ENCODE measurements at places on chromosomes 7 and 10.

DNA sequence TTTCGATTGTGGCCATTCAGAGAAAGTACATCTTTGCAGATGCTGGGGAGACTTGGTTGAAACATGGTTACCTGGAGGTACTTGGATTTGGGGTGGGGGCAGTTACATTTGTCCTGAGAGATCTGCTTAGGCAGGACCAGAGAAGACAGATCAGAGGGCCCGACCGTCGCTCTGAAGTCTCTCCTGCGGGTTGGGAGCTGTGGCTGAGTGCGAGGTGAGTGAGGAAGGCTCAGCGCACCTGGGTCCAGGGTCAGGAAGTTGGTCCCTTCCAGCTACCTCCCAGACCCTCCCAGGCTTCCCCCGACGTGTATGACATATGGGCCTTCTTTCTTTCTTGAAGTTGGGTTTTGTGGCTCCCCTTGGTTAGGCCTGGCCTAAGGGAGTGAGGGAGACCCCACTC is 56.3 kb downstream of the LHPP start:
- no peak for DNase-seq

DNA sequence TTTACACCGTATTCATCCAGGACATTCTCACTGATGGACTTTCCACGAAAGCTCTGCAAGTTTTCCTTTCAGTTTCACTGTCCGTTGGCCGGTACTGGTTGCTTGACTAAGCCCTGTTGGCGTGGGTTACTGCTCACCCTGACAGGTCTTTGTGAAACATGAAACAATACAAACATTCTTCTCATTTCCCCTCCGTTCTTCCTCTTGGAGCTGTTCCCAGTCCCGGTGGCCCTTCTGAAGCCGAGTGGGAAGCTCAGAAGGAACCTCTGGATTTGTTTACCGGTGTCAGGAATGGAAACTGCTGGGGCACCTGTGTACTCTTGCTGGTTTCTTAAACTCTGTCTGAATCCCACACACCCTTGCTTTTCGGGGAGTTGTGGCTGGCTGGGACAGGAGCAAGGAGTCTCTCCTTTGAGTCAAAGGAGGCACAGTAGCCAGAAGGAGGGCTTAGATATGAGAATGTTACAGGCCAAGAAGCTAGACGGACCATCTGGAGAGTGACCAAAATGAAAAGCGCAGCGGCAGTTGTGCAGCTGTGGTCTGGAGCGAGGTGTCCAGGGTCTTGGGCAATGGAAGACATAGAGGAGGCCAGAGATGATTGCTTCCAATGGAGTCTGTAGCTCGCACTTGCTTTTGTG is 45.7 kb downstream of the LYZL2 start:
- peak; percentile 47 for DNase-seq

- no peak for DNase-seq
These were observed 470.8 kb upstream of the FOXK1 start for GRCh38 chr7:4211261-4211660.

GRCh38 chr10:90855126-90855525 is 2.7 kb downstream of the HTR7 start:
- DNase-seq = no peak

- DNase-seq = no peak
These were observed 74.2 kb downstream of the RHOBTB1 start for GRCh38 chr10:60869652-60870415.

GRCh38 chr10:48645600-48645999 is 39.1 kb upstream of the WDFY4 start:
- DNase-seq = no peak

DNA sequence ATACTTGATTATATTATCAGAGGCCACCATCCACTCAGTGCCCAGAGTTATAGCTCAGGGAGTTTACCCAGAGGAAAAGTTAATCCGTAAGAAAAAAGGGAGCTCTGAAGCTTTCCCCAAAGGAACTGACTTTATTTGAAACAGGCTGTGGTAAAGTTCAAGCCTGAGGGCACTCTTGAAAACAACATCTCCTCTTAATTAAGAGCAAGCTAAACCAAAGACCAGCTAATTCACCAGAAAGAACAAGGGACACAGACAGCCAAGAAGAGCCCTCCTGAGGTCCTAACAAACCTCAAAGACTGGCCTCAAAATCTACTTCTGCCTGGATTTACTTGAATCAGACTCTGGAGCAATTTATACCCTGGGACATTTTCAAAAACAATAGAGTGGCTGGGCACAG is 159.6 kb upstream of the CHST15 start:
- no peak for DNase-seq

- DNase-seq = no peak
These were observed 859.8 kb downstream of the LRMDA start for GRCh38 chr10:76291175-76291574.

GRCh38 chr10:33151344-33151864 is 183.1 kb downstream of the NRP1 start:
- DNase-seq = no peak

DNA sequence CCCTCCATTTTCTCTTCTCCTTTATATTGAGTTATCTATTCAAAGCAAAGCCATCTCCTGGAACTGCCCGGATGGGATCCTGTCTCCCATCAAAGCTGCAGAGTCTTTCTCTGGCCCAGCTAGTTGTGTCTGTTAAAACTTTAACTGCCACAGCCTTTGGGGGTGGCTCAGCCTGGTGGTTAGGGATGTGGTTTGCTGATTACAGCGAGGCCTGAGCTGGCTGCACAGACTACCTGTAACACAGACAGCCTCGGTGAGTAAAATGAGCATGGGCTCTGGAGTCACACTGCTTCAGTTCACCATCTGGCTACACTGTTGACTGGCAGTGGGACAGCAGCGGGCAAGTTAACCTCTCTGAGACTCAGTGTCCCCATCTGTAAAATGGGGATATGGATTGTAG is 18.4 kb upstream of the HABP2 start:
- no peak for DNase-seq

- DNase-seq = no peak
These were observed 8.1 kb downstream of the PRPS1L1 start for GRCh38 chr7:18019555-18019954.

GRCh38 chr10:11698691-11699549 is 43.3 kb upstream of the ECHDC3 start:
- no peak for DNase-seq

DNA sequence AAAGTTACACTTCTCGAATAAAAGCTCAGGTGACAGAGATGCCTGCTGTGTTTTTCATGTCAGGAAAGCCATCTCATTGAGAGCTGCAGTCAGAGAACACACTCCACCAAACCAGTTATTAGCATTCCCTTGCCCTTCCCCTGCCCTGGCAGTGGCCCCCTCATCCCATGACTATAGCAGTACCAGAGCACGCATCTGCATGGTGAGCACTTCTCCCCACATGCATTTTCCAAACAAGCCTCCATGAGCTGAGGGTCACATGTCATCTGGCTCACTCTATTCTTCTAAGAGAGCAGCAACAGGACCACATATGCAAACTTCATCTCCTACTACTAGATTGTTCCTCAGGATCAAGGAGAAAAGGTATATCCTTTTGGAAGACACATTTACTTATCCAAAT is 42.4 kb upstream of the FGL2 start:
- no peak for DNase-seq

DNA sequence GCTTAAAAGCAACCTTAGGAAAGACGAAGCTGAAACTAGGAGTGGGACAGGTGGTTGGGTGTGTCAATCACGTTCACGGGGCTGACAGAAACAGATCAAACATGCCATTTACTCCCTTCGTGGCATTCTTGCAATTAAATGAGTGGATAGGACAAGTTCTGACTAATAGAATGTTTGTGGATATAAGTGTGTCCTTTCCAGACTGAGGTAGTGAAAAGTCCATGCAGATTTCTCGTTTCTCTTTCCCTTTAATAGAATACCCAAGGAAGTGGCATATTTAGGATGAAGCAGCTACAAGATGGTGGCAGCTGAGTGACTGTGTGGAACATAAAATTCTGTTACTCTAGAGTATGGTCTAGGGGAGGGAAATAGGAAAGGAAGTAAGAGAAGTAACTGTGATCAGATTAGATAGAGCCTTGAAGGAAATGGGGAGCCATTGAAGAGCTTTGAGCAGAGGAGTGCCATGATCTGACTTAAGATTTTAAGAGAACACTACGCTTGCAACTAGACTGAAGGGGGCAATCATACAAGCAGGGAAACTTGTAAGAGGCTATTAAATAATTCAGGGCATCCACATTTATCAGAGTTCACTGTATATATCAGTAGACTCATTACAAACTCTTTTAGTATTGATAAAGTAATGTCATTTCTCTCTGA is 46.3 kb upstream of the HYAL4 start:
- no peak for DNase-seq

- no peak for DNase-seq
These were observed 42.1 kb downstream of the CYP26A1 start for GRCh38 chr10:93115661-93116383.

DNA sequence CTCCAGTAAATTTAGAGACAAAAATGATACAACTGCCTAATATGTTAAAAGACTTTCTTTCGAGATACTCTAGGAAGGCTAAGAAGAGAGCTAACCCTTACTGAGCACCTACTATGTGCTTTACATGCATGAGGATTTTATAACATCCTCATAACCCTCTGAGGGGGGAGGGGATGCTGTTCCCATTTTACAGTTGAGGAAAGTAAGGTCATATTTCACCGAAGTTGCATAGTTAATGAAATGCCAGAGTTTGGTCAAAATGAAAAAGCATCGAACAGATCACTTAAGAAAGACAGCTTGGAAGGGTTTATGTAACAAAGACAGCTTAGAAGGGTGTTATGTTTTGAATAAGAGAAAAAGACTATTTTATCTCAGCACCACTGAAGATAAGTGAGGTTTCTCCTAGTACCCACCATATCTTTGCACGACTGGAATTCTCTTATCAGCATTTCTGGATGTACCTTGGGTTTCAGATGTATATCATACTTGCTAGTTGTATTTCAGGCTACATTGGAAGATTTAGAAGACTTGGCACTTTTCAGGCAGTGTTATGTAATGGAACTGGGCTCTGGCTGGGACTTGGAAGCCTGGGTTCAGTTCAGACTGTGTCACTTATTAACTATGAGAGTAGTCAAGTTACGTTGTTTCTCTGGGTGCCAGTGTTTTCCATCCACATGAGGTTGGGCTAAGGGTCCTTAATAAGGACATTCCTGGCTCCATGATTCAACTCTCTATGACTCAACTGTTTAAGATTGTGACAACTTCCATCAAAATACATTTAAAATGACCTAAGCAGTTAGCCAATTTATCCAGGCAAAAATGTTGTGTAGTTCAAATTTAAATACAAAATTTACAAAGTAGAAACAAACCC is 6.0 kb downstream of the RHOBTB1 start:
- no peak for DNase-seq

GRCh38 chr7:157235357-157236333 is 96.9 kb downstream of the UBE3C start:
- no peak for DNase-seq

GRCh38 chr10:98474628-98475027 is 27.9 kb upstream of the HPS1 start:
- DNase-seq = no peak

DNA sequence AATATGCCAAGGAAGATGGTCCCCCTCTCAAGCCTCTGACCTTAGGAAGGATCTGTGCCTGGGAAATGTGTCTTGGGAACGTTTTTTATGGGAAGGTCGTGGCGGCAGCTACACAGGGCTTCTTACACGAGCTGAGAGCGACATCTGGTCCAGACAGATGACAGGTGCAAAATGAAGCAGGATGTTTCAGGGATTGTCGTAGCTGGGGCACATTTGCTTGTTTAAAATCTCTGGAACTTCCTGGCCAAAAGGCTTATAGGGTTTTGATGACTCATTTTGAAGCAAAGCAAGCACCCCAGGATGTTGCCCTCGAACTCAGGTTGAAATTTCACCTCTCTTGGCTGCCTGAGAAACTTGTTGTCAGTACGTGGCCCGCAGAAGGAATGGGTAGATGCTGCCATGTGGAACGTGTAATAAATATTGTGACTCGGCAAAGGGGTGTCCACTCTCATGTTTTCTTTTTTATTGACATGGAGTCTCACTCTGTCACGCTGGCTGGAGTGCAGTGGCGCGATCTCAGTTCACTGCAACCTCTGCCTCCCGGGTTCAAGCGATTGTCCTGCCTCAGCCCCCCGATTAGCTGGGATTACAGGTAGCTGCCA is 117.5 kb downstream of the CAMK1D start:
- peak; percentile 32 for DNase-seq

GRCh38 chr7:11613292-11613930 is 218.6 kb downstream of the THSD7A start:
- no peak for DNase-seq

DNA sequence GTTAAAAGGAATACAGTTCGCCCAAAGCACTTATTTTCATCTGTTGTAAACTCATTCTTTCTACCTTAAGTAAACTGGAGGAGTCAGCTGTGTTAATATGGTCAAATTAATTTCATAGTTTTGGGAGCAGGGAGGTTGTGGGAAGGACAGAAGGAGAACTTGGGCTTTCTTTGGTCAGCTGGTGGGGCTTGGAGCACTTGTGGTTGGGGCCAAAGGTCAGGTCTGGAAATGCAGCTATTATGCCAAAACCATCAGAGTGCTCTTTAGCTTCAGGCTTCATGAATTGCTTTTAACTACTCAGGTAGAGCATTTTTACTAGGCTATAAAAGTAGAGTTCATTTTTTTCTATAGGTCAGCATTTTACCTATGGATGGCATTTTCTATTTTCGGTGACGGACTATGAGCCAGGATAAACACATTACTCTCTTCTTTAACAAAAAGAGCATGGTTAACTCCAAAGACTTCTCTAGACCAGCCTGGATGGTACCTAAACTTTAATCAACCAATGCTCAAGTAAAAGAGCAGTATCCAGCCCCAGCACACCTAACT is 30.0 kb downstream of the STEAP4 start:
- no peak for DNase-seq

DNA sequence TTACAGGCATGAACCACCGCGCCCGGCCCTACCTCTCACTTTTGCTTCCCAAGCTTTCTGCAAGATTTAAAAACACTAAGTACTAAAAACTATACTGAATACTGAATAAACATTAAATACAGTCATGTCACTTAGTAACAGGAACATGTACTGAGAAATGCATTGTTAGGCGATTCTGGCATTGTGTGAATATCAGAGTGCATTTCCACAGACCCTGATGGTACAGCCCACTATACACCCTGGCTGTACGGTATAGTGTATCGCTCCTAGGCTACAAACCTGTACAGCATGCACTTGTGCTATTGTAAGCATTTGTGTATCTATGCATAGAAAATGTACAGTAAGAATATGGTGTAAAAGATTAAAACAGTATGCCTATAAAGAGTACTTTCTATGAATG is 29.1 kb downstream of the PDIA4 start:
- DNase-seq = no peak

GRCh38 chr7:99790407-99790806 is 6.4 kb upstream of the CYP3A4 start:
- no peak for DNase-seq

DNA sequence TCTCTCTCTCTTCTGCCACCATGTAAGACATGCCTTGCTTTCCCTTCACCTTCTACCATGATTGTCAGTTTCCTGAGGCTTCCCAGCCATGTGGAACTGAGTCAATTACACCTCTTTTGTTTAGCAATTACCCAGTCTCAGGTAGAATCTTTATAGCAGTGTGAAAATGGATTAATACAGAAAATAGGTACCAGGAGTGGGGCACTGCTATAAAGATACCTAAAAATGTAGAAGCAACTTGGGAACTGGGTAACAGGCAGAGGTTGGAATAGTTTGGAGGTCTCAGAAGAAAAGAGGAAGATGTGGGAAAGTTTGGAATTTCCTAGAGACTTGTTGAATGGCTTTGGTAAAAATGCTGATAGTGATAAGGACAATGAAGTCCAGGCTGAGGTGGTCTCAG is 15.6 kb downstream of the GALNTL5 start:
- no peak for DNase-seq

- DNase-seq = no peak
These were observed 716.2 kb downstream of the NXPH1 start for GRCh38 chr7:9149499-9150082.
